ENCODE measurements at places on chromosomes 3 and 15. TPM values are rescaled to one million over a fixed set of nuclear protein-coding genes. Genes with fewer than 3 reads are reported as not detected.

The GPR62 gene
- not detected for total RNA-seq

The NCEH1 gene
- 5.7 TPM for total RNA-seq

The GOLIM4 gene
- total RNA-seq = 50.0 TPM

The ECE2 gene
- not detected for total RNA-seq

- DNase-seq = no peak
Measured at GRCh38 chr3:189289251-189289650, 117.5 kb downstream of the TPRG1 start.

DNA sequence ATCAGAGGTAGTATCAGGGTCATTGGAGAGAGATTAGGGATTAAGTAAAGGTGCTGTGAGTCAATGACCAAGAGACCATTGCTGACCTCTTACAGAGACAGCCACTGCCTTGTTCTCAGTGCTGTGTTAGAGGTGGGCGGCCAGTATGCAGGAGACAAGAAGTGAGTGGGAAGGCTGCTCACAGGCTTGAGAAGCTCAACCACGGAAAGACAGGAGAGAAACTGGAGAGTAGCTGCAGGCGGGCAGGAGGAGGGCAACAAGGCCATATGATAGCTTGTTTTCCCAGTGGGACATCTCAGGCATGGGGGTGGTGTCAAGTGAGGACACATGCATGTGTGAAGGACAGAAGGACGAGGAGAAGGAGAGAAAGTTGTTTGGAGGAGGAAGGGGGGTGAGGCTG is 237.3 kb downstream of the PDCD6IP start:
- DNase-seq = no peak

DNA sequence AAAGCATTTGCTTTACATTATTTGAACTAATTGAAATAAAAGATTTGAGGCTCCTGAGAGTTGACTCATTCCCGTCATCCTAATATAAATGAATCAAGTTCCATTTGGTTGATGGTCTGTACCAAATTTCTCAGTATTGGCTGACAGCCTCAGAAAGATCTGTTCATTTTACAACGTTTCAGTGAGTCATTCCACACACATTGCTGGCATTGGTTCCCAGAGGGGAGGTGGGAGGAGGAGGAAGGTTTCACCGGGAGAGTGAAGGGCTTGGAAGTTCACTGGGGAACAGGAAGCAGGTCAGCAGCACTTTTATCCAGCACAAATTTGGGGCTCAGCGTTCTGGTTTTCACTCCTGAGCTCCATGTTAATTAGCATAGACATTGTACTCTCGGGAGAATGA is 176.7 kb upstream of the CADPS start:
- DNase-seq = peak; percentile 1

DNA sequence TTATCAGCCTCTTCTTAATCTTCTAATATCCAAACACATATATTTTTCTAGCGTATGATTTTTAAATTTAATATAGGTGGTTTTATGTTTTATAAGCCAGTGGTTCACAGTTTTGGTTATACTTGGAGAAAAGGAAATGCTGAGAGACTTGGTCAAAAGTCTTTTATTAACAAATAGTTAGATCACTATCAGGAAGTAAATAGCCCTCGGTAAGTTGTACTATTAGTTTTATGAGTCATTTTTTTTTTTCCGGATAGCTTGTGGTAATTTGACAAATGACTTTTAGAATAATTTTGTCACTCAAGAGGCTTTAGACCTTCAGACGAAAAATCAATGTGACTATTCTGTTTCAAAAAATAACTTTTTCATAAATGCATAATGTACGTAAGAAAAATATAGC is 232.2 kb upstream of the ROBO1 start:
- no peak for DNase-seq

DNA sequence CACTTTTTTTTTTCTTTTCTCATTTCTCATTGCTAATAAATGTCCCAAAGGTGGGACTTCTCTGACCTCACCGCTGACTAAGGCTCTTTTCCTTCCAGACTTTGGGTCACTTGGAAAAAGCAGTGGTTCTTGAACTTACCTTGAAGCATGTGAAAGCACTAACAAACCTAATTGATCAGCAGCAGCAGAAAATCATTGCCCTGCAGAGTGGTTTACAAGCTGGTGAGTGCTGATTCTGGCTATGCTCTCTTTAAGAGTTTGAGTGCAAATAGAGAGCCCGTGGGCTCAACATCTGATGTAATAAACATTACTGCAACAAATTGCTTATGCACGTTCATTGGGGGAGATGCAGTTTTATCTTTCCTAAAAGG is 2.0 kb downstream of the BHLHE40 start:
- peak; percentile 55 for DNase-seq

DNA sequence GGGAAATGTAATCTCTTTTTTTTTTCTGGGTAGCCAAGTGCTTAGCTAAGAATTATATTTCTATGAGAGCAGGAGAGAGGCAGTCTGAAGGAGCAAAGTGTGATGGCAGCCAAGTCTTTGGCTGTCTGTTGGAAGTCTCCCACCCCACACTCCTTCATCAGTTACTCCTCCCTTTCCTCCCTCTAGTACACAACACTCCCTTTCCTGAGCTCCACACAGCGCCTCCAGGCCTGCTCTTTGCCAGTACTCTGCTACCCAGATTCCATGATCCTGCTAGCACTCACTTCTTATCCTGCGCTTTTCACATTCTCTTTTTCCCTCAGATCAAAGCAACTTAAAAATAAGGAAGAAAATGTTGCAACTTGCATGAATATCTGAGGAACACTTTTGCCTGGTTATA is 37.4 kb upstream of the SNRK start:
- no peak for DNase-seq

- DNase-seq = no peak
Measured at GRCh38 chr15:50330921-50331320, 24.1 kb downstream of the GABPB1 start.

DNA sequence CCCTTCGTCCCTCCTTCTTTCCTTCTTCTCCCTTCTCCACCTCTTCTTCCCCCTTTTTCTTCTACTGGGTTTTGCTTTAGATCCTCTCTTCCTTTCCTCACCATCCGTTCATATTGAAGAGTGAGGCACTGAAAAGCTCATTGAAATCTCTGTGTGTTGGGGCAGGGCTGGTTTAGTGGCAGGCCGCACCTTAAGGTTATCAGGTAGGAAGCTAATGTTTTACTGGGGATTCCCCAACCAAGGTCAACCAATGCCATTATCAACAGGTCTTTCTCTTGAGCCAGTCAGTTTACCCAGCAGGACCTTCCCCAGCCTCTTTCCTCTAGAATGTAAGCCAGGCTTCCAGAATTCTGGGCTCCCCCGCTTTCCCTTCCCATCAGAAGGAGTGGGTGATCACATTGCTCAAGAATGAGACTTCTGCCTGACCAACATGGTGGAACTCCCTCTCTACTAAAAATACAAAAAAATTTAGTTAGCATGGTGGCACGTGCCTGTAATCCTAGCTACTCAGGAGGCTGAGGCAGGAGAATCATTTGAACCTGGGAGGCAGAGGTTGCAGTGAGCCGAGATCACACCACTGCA is 11.5 kb upstream of the VPS8 start:
- no peak for DNase-seq

DNA sequence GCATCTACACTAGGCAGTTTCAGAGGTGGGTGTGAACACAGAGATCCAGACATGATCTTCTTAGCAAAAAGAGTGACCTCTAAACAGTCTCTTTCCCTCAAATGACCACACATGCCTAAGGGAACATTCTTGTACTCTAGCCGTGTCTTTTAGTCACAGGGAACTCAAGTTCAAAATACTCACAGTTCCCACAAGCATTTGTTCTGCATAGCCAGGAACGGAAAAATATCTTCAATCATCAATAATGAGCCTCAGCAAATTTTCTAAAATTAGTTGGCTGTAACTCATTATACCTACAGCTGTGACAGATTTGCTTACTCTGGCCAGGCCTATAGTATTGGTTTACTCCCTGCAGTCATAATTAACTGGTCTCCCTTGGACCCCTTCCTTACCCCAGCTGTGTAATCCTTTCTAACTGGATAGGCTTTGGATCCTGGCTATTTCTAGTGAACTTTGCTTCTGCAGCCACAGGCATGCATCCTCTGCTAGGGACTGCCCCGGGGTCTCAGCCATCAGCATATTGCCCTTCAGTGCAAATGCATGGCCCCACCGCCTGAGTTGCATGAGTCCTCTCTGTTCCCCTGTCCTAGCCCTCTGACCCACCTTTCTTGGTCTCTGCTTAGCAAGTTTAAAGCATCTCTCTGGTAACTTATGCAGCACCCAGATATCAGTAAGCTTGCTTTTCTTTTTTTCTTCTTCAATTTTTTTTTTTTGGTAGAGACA is 56.0 kb upstream of the HACD2 start:
- DNase-seq = no peak

DNA sequence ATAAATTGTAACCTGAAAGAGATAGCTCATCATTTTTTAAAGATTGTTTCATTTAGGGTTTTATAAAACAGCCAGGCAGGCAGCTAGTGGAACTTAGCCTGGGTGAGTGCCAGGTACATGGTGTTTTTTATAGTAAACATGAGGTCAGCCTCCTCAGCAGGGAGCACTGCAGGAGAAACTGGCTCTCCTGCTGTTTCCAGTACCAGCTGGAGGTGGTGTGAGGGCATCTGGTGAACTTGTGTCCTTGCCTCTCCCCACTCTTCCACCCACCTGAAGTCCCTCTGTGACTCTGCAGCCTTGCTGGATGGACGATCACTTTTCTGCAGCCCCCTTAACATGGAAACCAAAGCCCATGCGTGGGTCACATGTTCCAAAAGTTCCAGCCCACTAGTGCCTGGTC is 128.4 kb downstream of the FAM174B start:
- no peak for DNase-seq

DNA sequence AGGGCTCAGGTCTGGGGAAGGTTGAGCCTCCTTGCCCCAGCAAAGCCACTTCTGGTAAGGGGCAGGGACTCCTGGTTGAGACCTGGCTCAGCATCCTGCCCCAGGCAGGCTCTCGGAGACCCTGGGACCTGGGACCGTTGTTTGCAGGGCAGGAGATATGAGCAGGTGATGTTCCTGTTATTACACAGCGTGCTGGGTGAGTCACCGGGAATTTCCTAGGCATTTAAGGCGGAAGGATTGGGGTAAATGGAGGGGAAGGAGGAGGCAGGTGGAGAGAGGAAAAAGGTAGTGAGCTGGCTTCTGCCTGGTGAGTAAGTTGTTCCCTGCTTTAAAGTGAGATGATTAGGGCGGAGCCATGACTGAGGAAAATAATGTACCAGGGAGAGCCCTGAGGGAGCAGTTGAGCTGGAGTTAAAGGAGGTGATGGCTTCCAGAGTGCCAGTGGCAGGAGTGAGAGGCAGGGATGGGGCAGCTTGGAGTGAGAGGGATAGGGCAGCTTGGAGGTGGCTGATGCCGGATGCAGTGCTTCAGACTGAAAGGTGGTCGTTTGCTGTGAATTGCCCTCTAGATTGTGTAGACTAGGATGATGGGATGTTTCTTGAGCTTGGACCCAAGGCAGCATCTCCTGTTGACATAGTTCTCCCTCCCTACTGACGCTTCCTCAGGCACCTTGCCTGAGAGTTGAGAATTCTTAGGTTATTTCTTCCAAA is 79.4 kb downstream of the AAGAB start:
- no peak for DNase-seq

GRCh38 chr3:98778383-98778782 is 15.2 kb downstream of the ST3GAL6 start:
- DNase-seq = no peak

DNA sequence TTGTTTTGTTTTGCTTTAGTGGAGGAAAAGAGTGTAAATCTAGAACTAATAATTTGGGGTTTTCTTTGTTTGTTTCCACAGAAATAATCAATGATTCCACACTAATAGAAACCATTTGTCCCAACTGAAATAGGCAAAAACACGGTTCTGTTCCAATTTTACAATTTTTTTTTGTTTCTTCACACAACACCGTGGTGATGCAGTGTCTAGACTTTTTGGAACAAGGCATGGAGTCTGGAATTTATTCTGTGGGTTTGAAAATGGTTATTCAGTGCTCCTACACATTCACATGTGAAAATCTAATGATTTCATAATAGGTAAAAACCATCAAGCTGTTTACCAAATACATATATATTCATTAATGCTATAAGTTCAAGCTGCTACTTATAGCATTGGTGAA is 629.0 kb upstream of the TGFBR2 start:
- peak; percentile 43 for DNase-seq

- DNase-seq = no peak
Measured at GRCh38 chr15:74259292-74259648, 23.1 kb downstream of the CCDC33 start.

DNA sequence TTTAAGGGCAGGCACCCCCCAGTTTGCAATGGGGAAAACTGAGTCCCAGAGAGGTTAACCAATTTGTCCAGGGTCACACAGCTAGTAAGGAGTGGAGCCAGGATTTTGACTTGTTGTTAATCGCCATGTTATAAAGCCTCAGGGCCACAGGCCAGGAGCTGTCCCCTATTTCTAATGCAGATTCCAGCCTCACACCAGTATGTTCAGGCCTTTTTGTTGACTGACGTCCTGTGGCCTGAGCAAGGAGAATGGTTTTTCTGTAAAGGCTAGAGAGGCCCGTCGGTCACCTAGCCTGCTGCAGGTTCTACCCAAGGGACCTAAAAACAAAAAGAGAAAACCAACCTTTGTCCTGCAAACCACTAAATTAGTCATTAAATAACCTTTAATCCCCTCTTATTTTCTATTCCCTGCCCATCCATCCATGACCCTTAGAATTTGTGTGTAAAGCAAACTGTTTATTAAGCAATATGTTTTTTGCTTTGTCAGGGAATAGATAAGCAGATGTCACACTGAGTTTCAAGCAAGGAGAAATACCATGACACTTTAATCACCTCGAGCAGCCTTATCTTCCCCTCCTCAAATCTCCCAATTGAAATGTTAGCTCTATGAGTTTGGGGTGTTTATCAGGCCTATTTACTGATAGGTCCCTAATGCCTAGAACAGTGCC is 14.1 kb downstream of the ACOX2 start:
- no peak for DNase-seq

- no peak for DNase-seq
Measured at GRCh38 chr3:126064627-126065258, 19.2 kb downstream of the SLC41A3 start.

DNA sequence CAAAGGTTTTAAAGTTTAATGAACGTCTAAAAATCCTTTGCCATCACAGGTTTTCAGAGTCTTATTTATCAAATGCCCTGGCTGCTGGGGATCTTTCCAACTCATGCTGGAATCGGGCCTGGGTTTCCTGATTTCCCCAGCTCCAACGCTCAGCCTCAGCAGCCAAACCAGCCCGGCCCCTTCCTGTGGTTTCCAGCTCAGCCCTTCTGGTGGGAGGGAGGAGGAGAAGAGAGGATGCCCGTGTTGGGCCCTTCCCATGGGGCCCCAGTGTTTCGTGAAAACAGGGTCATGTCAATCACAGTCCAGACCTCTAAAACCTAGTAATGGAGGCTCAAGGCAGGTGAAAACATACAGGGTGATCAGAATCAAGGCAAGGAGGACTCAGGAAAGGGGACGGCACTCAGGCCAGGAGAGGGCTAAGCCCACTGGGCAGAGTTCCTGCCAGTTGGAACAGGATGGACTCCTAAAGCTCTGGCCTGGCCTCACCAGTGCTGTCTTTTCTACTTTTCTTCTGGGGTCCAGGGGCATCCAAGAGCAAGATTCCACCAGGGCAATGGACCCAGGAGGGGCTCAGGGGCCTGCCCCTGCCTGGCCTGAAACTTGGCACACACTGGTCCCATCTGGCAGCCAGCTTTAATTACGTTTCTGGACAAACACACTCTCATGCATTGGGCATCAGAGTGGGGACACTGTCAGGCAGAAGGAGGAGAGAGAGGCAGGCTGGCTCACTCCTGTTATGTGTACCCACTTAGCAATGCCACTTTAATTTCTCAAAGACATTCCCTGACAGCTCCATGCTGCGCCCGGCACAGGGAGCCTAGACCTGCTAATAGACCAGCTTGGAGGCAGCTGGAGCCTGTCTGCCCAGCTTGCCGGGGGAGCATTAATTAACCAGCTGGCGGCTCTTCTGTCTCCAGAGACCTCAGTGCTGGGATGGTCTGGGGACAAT is 194.6 kb downstream of the FAM43A start:
- peak; percentile 86 for DNase-seq
